Osteoblast (primary cell): ENCODE measurements at places on chromosomes 11 and 22. TPM values are rescaled to one million over a fixed set of nuclear protein-coding genes. Genes with fewer than 3 reads are reported as not detected.

GRCh38 chr11:124718801-124719200 is 20.9 kb upstream of the NRGN start:
- no peak for DNase-seq
- H3K4me3 ChIP-seq, result no peak overlapping the region
- peaks cover 77% of the 10 kb centered on the region for H3K27me3 ChIP-seq
- no peaks in the 10 kb centered on the region for H3K36me3 ChIP-seq
- no peak overlapping the region for H3K27ac ChIP-seq

The ARHGAP20 gene
- total RNA-seq, result 2.2 and 3.5 TPM in 2 replicates

The PYGM gene
- total RNA-seq, result 0.29 and 0.36 TPM in 2 replicates

GRCh38 chr22:37930952-37931440 is 22.4 kb downstream of the C22orf23 start:
- H3K4me3 ChIP-seq, result no peak overlapping the region
- peaks cover 12% of the 10 kb centered on the region for H3K4me1 ChIP-seq
- DNase-seq, result no peak
- no peaks in the 10 kb centered on the region for H3K27me3 ChIP-seq

DNA sequence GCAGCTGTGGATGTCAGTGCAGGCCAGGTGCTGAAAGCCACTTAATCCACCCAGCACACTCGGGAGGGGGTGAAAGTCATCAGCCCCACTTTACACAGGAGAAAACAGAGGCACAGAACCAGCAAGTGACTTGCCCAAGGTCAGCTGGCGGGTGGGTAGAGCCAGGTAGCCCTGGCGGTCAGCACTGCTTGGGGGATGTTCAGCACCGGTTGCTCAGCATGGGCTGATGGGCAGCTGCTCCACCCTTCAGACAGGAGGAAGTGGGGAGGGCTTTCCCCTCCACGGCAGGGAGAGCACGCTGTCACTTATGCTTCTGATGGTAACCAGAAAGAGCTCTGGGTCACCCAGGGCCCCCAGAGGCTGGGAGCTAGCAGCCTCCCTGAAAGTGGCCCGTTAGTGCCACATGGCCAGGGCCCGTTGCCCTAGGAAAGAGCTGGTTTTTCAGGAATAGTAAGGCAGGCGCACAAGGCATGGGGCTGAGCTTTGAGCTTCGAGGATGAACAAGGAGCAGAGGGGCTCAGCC is 417.9 kb downstream of the CTTN start:
- H3K4me3 ChIP-seq, result no peak overlapping the region
- DNase-seq, result no peak
- no peaks in the 10 kb centered on the region for H3K4me1 ChIP-seq
- H3K36me3 ChIP-seq, result no peaks in the 10 kb centered on the region
- H3K27me3 ChIP-seq, result peaks cover 7% of the 10 kb centered on the region

- no peaks in the 10 kb centered on the region for H3K36me3 ChIP-seq
- H3K27me3 ChIP-seq, result no peaks in the 10 kb centered on the region
- H3K27ac ChIP-seq, result peak overlapping the region; percentile 80
- peak; percentile 80 for DNase-seq
- H3K4me3 ChIP-seq, result peak overlapping the region; percentile 97
Observed at GRCh38 chr22:36026741-36027140, 1.9 kb downstream of the RBFOX2 start.

The DMC1 gene
- total RNA-seq, result 2.7 and 3.3 TPM in 2 replicates

GRCh38 chr11:78773077-78773476 is 198.4 kb upstream of the NARS2 start:
- no peak for DNase-seq
- no peak overlapping the region for H3K27ac ChIP-seq
- H3K27me3 ChIP-seq, result no peaks in the 10 kb centered on the region
- no peaks in the 10 kb centered on the region for H3K4me1 ChIP-seq
- H3K4me3 ChIP-seq, result no peak overlapping the region

GRCh38 chr11:29438815-29439214 is 578.0 kb downstream of the KCNA4 start:
- no peaks in the 10 kb centered on the region for H3K27me3 ChIP-seq
- no peak overlapping the region for H3K27ac ChIP-seq
- no peaks in the 10 kb centered on the region for H3K4me1 ChIP-seq
- H3K4me3 ChIP-seq, result no peak overlapping the region
- DNase-seq, result no peak

The KRTAP5-9 gene
- total RNA-seq, result not detected in 2 replicates

- peak overlapping the region; percentile 8 for H3K27ac ChIP-seq
- H3K27me3 ChIP-seq, result no peaks in the 10 kb centered on the region
- no peak overlapping the region for H3K4me3 ChIP-seq
- no peaks in the 10 kb centered on the region for H3K4me1 ChIP-seq
Observed at GRCh38 chr11:110159476-110159875, 66.3 kb downstream of the ZC3H12C start.

The OR5T3 gene
- not detected in 2 replicates for total RNA-seq

DNA sequence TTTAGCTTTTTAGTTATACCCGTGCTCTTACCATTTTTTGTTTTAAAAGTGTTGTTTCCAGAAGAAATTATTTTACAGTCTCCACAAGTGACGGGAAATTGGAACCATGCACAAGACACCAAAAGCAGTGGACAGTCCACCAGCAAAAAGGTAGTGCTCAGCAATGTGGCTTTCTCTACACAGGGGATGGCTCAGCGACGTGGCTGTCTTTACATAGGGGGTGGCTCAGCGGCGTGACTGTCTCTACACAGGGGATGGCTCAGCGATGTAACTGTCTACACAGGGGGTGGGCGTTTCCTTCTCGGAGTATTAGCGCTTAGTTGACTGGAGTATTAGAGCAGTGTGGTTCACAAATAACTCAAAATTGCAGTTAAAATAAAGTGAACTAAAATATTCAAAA is 36.0 kb upstream of the PANX2 start:
- H3K36me3 ChIP-seq, result no peaks in the 10 kb centered on the region
- peaks cover 18% of the 10 kb centered on the region for H3K27me3 ChIP-seq
- no peaks in the 10 kb centered on the region for H3K4me1 ChIP-seq
- no peak overlapping the region for H3K4me3 ChIP-seq
- H3K27ac ChIP-seq, result no peak overlapping the region
- no peak for DNase-seq

The NLRP14 gene
- total RNA-seq, result under 0.01 TPM in 1 of 2 replicates, not detected in the other

DNA sequence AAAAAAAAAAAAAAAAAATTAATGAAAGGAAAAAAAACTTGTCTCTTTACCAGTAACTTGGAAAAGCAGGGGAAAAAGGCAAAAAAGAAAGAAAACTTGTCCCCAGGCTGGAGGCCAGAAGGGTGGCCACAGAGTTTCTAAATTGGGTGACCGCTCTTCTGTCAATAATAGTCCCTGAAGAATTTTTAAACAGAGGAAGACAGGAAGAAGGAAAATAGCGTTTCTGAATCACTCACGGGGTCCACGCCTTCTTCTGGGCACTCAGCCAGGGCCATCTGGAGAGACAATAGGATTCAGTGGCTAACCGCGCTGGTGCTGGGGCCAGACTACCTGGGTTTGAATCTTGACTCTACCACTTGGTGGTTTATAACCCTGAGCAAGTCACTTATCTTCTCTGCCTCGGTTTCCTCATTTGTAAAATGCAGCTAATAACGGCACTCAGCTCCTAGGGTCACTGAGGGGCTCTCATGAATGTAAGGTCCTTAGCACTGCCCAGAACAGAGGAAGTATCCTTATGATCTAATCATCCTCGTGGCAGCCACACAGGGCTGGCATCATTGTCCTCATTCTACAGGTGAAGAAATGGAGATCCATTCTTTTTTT is 7.0 kb downstream of the C11orf86 start:
- H3K27me3 ChIP-seq, result no peaks in the 10 kb centered on the region
- DNase-seq, result peak; percentile 94
- no peak overlapping the region for H3K27ac ChIP-seq

The MPPED2 gene
- 1.2 and 2.2 TPM in 2 replicates for total RNA-seq

The TCF20 gene
- total RNA-seq, result 30.9 and 35.1 TPM in 2 replicates
